ENCODE measurements at places on chromosomes 3 and 15. TPM values are rescaled to one million over a fixed set of nuclear protein-coding genes. Genes with fewer than 3 reads are reported as not detected.

The OXTR gene
- 0.14 TPM for total RNA-seq

The GOLGA8T gene
- total RNA-seq = 0.47 TPM

The GOLGA6L10 gene
- total RNA-seq = 0.33 TPM

The STRIT1 gene
- 11.7 TPM for total RNA-seq

The RHOA gene
- 247 TPM for total RNA-seq

The RTF1 gene
- total RNA-seq = 23.4 TPM

The CNTN3 gene
- 1.2 TPM for total RNA-seq

The HRG gene
- not detected for total RNA-seq

The ZBED2 gene
- not detected for total RNA-seq

The ZNF620 gene
- 2.3 TPM for total RNA-seq

The RETNLB gene
- not detected for total RNA-seq

The KLHL6 gene
- total RNA-seq = 0.69 TPM

The PPP2R3A gene
- 94.9 TPM for total RNA-seq

The STAC gene
- total RNA-seq = 0.30 TPM

The CLDN18 gene
- total RNA-seq = not detected

The ABCF3 gene
- 70.2 TPM for total RNA-seq

The WDR49 gene
- total RNA-seq = 3.7 TPM

The GOLGA6A gene
- not detected for total RNA-seq

The PCSK6 gene
- total RNA-seq = 28.6 TPM

DNA sequence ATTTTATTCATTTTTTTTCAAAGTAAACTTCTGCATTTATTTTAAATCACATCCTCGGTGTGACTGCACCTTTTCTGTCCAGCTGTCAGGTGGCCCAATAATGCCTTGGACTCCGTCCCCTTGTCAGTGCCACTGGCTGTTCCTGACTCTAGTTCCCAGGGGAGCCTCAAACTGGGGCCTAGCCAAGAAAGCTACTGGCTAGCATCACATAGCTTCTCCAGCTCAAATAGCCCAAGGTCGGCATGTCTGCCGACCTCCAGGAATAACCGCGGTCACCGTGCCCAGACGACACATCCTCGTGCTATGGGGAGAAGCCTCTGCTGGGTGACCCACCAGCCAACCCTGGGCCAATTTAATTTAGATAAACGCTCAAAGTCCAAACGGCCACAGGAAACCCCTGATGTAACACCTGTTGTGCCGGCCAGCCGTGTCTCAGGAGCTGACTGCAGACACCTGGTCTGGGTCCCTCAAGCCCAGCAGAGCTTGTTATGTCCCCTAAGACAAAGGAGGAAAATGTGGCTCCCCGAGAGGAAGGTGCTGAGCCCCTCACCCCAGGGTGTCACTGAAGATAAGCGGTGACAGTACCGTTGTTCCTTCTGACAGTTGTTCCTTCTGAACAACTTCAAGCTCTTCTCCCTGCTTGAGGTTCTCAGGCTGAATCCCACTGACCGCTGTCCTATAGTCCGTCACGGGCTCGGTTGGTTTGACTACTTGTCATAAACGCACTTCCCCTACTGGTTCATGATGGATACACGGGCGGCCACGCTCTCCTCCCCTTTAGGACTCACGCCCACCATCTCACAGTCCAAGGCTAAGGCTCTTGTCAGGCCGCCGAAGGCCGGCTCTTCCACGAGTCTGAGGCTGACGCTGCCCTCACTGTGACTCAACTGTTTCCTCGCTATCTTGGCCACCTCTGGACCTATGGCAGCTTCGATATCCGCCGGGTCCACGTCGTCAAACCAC lies 126.2 kb downstream of the KLF13 start:
- no peak for DNase-seq

GRCh38 chr3:55343486-55344357 lies 143.4 kb downstream of the WNT5A start:
- DNase-seq = no peak

DNA sequence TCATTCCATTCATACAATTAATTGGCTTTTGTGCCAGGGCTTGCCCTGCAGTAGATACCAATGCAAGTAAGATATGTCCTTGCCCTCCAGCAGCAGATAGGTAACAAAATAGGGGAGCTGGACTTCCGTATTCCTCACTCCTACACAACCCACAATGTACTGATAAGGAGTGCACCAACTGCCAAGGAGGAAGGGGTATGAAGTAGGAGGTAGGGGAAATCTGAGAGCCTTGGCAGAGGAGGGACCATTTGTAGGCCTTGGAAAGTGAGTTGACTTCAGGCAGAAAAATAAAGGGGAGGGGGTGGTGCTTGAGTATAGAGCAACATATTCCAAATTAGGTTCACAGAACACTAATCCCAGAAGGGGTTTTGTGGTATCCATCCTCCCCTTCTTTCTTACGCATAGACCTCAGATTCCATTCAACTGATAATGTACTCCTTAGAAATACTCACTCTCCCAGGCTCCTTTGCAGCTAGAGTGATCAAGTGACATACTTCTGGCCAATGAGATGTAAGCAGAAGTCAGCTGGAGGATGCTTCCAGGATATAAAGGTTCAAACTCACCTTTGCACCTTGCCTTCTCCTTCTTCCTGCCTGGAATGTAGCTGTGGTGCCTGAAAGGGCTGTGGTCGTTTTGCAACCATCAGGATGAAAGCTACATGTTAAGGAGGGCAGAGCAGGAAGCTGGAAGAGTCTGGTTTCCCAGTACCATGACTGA lies 127.1 kb upstream of the SMAD3 start:
- no peak for DNase-seq

- DNase-seq = no peak
Observed at GRCh38 chr3:32285891-32286290, 47.4 kb downstream of the CMTM8 start.

DNA sequence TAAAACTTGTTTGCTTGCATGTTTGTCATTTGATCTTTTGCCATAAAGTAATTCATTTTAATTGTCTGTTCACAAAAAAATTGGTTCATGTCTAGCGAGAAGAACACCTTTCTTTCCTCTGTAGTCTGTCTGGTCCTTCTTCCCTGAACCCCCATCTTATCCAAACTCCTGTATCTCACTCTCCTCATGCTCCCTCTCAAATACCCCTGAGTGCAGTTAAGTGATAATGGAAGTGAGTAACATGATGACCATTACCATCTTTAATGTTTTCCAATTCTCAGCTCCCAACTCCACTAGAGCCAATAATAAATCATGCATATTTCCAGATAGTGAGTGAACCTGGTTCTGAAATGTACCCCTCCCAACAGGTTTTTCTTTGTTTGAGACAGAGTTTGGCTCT lies 14.2 kb upstream of the KCNMB3 start:
- no peak for DNase-seq

- DNase-seq = no peak
Observed at GRCh38 chr3:188255190-188255589, 101.2 kb downstream of the LPP start.

DNA sequence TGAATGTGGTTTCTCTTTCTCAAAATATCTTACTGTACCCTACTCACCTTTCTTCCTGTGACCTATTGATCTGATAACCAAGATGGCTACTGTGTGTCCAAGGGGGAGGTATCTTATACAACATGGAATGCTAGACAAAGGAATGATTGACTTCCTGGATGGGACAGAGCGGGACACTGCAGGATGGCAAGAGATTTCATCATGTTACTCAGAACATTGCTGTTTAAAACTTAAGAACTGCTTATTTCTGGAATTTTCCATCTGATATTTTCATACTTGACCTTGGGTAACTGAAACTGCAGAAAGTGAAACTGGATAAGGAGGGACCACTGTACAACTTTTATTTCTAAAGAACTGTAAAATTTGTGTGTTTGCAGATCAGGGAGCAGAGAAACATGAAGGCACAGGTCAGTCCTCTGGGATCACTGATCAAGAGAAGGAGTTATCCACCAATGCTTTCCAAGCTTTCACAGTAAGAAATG lies 18.5 kb downstream of the CNOT10 start:
- no peak for DNase-seq

GRCh38 chr3:81435050-81435449 lies 326.4 kb downstream of the GBE1 start:
- DNase-seq = no peak

DNA sequence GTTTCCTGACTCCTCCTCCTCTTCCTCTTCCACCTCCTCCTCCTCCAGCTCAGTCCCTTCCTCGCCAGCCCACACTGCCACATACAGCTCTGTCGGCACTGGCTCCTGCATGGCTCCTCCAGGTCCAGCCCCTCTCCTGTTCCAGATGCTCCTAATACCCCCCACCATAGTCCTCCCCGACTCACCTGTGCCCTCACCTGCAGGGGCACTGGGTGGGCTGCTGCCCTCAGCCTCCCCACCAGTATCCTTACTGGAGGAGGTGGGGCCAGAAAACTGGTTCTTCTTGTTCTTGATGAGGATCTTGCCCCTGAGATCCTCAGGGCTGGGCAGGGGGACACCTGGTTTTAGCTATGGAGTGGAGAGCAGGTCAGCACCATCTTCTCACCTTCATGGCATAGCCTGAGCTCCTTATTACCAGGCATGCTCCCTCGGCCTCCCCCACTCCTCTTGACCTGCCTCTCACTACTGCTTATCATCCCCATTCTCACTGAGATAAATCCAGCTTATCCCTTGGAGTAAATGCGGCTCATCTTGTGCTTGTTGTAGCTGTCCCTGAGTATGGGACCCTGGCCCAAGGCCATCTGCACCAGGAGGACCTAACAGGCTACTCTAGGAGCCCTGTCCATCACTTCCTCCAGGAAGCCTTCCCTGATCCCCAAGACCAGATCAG lies 11.0 kb downstream of the PLCB2 start:
- DNase-seq = no peak

- DNase-seq = no peak
Observed at GRCh38 chr3:146241523-146242240, 9.2 kb downstream of the PLSCR4 start.

GRCh38 chr3:175307642-175308041 lies 448.5 kb downstream of the NAALADL2 start:
- no peak for DNase-seq

GRCh38 chr3:9420850-9421549 lies 23.6 kb downstream of the SETD5 start:
- DNase-seq = no peak

GRCh38 chr3:53630547-53630946 lies 136.1 kb downstream of the CACNA1D start:
- DNase-seq = no peak

GRCh38 chr3:183307749-183308148 lies 54.7 kb downstream of the B3GNT5 start:
- no peak for DNase-seq

DNA sequence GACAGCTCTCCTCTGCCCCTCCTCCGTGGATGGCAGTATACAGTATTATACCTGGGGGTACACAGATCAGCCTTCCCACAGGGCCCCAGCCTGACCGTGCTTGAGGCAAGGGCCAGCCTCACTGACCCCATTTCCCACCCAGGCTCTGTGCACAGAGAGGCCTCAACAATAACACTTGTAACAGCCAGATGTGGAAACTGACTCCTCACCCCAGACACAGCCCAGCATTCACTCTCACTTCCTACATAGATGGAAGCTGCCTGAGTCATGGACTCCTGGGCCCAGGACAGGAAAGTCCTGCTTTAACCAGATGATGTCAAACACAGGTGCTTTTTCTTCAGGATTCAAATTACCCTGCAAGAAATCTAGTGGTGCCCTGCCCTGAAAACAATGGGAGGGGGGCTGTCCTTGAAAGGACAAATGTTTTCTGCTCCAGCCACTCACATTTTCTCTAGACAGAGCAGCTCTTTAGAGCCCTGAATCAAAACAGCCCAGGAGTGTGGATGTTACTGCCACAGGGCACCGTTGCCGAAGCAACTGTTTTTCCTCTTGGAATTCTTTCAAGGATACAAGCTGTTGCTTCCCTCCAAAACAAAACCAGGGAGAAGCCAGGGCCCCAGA lies 16.4 kb downstream of the CCDC12 start:
- DNase-seq = no peak

- no peak for DNase-seq
Observed at GRCh38 chr3:53833700-53834099, 12.5 kb downstream of the CHDH start.

DNA sequence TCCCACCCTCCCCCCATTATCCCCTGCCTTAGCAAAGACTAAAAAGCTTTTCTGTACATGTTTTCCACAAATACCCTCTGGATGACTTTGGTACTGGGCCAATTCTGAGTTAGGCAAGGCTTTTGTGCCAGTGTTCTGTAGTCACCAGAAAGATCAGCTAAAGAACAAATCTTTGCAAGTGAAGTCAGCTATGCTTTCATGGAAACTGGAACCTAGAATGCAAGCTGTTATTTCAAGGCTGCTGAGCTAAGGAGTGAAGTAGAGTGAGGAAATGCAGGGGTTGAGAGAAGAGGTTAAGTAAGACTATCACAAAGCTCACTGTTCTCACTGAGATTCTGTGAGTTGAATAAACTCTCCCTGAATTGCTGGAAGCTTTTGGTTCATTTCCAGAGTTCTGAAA lies 107.8 kb upstream of the CNTN3 start:
- DNase-seq = no peak

GRCh38 chr15:67322481-67322880 lies 67.9 kb downstream of the IQCH start:
- no peak for DNase-seq

DNA sequence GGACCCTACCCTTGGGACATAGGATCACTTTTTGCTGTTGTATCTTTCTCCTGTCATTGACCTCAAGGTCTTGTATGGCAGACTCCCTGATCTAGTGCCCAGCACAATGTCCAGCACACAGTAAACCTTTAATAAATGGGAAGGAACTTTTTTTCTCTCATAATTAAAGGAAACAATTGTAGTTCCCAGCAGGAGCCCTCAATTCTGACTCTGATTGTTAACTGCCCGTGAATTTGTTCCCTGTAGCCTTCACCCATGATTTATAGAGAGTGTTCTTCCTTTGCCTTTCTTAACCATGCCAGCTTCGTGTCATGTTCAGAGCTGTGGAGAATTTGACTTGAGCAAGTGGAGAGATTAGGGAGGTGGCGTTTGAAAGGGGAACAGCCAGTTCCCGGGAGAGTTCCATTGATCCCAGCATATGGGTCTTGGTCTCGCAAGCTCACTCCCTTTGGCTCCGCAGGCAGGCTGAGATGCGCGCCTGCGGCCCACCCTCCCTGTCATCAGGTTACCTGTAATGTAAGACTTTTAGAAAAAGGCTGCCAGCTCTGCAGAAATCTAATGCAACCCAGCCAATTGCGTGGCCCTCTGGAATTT lies 182.6 kb downstream of the TP63 start:
- DNase-seq = no peak

DNA sequence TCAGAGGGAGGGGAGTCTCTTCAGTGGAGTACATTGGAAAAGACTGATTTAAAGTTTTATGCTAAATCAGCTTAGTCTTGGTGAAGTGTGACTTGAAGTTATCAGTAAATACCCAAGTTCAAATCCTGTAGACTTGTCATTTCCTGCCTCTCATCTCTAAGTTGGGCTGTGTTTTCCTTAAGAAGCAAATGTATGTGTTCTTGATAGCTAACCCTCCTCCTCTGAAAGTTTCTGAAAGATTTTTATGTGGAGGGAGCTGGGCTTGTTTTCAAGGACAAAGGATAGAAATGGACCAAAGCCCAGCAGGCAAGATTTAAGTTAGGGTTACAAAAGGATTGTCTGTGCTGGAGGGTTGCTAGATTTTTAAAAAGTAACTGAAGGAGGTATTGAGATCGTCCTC lies 4.2 kb downstream of the MAPKBP1 start:
- DNase-seq = no peak

DNA sequence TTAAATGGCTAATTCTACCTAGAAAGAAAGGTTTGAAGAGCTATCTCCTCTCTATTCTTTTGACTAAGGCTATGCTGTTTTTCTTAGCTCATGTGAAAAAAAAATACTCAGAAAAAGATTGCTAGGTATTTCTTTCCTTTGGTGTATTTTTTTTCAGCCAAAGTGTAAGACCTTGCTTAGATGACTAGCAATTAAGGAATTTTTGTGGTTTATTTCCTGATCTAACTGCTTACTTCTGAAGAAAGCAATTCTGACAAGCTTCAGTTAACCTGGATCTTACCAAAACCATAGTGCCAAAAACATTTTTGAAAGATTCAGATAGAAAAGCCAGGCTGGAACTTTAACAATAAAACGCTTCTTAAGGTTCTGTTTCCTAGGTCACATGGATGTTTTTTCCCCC lies 315.6 kb downstream of the SOX2 start:
- DNase-seq = no peak
